ENCODE measurements at places on chromosomes 16 and 17.

DNA sequence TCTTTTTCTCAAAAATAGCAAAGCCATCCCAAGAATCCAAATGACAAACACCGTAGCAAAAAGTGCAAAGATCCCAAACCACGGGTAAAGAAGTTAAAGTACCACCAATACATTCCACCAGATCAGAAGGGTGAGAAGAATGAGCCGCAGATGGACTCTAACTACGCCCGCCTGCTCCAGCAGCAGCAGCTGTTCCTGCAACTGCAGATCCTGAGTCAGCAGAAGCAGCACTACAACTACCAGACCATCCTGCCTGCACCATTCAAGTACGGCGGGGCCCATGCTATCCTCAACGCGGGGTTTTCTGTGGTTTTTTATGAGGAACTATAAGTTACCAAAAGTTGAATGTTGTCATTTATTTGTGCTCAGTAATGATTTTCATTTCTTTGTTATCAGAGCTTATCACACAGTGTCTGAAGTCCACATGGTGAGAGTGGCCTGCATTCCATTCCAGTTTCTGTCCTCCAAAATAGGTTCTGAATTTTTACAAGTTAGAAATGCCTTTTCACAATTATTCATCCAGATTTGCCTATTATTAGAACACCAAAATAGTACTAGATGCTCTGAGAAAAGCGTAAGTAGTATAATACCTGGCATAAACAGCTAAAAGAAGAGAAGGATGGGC lies 169.2 kb downstream of the MRTFB start:
- no peak for DNase-seq

DNA sequence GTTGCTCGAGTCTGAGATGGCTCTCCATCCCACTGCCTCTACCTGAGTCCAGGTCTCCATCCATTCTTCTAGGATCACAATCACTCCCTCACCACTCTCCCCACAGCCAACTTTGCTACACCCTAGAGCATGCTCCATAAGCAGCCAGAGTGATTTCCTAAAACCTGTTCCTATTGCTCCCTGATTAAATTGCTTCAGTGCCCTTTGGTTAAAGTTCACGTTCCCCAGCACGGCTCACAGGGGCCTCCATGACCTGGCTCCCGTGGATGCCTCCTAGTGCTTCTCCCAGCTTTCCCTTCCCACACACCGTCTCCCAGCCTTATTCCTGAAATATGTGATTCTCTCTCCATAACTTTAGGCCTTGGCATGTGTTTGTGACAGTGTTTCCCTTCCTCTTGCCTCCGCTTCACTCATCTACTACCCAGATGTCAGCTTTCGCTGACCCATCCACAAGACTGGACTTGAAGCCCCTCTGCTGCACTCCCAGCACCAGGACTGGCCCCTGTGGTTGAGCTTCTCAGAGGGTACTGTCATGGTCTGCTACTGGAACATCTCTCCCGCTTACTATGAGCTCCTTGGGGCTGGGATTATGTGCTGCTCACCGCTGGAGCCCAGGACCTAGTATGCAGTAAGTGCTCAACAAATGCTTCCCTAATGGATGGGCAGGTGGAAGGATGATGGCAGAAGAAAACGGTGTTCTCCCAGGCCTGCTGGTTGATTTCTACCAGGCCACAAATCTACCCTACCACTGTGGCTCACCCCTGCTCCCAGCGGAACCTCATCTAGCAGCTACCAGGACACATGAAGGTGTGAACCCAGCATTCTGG lies 17.9 kb downstream of the MYO18A start:
- DNase-seq, result no peak

DNA sequence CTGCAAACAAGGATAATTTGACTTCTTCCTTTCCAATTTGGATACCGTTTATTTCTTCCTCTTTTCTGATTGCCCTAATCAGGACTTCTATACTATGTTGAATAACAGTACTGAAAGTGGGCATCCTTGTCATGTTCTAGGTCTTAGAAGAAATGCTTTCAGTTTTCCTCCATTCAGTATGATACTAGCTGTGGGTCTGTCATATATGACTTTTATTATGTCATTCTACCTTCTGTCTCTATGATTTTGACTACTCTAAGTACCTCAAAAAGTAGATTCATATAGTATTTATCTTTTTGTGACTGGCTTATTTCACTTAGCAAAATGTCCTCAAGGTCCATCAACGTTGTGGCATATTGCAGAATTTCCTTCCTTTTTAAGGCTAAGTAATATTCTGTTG lies 111.5 kb upstream of the RBBP6 start:
- DNase-seq, result no peak

DNA sequence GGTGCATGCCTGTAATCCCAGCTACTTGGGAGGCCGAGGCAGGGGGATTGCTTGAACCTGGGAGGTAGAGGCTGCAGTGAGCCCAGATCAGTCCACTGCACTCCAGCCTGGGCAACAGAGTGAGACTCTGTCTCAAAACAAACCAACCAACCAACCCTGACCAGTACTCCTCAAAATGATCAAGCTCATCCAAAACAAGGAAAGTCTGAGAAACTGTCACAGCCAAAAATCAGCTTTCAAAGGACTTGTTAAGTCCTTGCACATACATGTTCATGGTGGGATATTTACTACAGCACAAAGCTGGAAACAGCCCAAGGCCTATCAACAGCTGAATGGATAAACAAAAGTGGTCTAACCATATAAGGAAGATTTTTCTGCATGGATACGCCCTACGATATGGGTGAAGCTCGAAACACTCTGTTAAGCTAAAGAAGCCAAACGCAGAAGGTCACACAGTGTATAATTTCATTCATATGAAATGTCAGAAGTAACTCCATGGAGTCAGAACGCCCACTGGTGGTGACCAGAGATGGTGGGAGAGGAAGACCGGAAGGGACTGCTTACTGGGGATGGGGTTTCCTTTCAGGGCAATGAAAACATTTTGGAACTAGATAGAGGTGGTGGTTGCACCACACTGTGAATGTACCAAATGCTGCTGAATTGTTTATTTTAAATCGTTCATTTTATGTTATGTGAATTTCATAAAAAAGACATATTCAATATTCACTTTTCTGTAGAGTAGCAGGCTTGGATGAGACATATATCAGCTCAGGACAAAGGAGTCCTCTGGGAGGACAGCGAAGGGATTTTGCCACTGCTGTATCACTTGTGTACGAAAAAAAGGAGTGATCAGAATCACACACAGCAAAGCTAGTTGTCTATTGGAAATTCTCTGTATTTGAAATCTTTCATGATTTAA lies 17.7 kb downstream of the CCL17 start:
- no peak for DNase-seq

- DNase-seq, result no peak
These were observed 218.1 kb upstream of the FOXF1 start for GRCh38 chr16:86292171-86292775.

DNA sequence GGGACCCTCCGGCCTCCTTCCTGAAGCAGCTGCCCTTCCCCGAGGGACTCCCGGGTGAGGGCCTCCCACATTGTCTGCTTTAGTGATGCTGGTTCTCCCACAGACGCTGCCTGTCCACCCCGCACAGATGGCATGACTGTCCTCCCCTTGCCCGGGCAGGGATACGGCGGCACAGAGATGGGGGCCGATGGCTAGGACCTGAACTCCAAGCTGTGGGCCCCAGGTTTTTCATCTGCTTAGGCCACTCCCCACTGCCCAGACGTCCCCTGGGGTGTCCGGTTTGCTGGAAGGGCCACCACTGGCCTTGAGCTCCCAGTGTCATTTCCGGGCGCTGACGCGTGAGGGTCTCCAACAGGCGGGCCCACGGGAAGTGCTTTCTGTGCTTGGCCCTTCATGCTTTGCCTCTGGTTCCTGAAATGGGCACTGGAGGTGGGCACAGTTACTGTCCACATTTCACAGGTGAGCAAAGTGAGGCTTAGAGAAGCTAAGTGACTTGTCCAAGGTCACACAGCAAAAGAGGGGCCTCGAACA lies 87.4 kb upstream of the CBX4 start:
- DNase-seq, result no peak

GRCh38 chr17:37225465-37225864 lies 150.3 kb upstream of the C17orf78 start:
- DNase-seq, result no peak
